Activated T-cell treated with anti-CD3 and anti-CD28 coated beads, Interleukin-2, amount 50 U/mL, for 4 hours (primary cell): ENCODE measurements at places on chromosomes 13 and 19. TPM values are rescaled to one million over a fixed set of nuclear protein-coding genes. Genes with fewer than 3 reads are reported as not detected.

Gene FBXO27
- 0.18 TPM for total RNA-seq

Gene TARM1
- not detected for total RNA-seq

DNA sequence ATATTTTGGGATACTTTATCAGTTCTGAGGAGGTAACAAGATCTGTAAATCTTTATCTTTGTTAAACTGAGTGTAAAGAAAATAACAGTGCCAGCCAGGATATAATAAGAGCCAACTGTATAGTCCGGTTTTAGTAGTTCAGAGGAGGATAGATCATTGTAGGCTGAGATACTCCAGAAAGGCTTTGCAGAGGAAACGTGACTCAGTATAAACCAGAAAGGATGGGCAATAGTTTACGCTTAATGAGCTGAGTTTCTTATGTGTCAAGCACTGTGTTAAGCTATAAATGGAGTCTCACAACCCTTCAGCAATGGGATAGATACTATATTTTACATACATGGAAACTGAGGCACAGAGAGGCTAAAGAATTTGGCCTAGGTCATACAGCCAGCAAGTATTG is 3.8 kb downstream of the RFXAP start:
- DNase-seq = no peak

GRCh38 chr13:55528434-55528833 is 1612.3 kb upstream of the PRR20A start:
- no peak for DNase-seq

- DNase-seq = no peak
These were observed 56.1 kb upstream of the ZNF835 start for GRCh38 chr19:56727677-56728076.

DNA sequence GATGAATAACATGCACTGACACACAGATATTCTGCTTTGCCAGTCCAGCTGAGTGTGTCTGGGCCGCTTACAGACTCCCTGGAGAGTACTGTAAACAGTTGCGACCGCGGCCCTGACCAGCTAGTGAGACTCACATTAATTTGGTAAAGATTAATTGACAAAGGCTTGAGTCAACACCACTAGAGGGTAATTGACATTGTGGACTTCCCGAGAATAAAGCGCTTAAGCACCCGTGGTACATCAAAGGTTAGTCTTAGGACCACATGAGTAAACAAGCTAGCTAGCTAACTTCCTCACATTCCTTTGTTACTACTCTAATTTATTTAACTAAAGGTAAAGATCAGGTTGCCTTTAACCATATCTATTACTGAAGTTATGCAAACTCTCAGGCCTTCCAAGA is 624.4 kb upstream of the ARGLU1 start:
- DNase-seq = no peak
